ENCODE measurements at places on chromosomes 13 and 19.

- no peak for DNase-seq
Observed at GRCh38 chr13:55091172-55091571, 2049.5 kb upstream of the PRR20A start.

GRCh38 chr19:3478409-3479176, 1.7 kb downstream of the SMIM24 start:
- DNase-seq: no peak

GRCh38 chr13:50682966-50683365, 160.5 kb downstream of the DLEU7 start:
- DNase-seq: no peak

DNA sequence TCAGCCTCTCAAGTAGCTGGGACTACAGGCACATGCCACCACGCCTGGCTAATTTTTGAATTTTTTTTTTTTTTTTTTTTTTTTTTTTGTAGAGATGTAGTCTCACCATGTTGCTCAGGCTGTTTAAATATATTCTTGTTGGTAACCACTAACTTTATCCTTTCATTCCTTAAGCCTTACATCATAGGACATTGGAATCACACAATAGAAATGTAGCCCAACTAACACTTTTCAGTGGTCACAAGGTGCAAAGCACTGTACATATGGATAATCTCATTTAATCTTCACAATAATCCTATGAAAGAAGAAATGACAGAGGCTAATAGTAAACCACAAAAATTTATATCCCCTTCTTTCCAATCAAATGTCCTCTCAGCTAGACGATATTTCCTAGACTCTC, 417.8 kb upstream of the DACH1 start:
- no peak for DNase-seq

- DNase-seq: no peak
Observed at GRCh38 chr13:44019651-44020050, 139.9 kb downstream of the LACC1 start.

DNA sequence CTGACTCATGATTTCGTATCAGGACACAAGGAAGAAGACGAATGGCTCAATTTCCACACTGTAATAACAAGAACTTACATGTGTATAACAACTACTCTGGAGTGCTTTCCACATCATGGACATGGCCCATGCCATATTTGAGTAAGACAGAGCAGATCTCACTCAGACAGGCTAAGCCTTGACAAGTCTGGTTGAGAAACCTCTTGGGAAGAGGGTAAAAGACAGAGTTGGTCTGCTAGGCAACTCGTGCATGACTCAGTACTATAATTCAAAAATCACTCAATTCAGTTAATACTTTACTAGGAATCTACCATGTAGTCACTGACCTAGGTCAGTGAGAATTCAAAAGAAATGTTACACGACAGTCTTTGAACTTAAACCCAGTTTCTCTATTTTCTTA, 5.7 kb upstream of the THSD1 start:
- DNase-seq: no peak

GRCh38 chr19:6779206-6779605, 6.7 kb downstream of the VAV1 start:
- no peak for DNase-seq

Measured in NK-92 treated with Interleukin-12 subunit alpha and Interleukin-12 subunit beta, amount 100 ng/mL, for 24 hours (cell line).